ENCODE measurements at places on chromosomes 3 and 15.

GRCh38 chr3:14698601-14699244 is 23.8 kb downstream of the C3orf20 start:
- DNase-seq = no peak

DNA sequence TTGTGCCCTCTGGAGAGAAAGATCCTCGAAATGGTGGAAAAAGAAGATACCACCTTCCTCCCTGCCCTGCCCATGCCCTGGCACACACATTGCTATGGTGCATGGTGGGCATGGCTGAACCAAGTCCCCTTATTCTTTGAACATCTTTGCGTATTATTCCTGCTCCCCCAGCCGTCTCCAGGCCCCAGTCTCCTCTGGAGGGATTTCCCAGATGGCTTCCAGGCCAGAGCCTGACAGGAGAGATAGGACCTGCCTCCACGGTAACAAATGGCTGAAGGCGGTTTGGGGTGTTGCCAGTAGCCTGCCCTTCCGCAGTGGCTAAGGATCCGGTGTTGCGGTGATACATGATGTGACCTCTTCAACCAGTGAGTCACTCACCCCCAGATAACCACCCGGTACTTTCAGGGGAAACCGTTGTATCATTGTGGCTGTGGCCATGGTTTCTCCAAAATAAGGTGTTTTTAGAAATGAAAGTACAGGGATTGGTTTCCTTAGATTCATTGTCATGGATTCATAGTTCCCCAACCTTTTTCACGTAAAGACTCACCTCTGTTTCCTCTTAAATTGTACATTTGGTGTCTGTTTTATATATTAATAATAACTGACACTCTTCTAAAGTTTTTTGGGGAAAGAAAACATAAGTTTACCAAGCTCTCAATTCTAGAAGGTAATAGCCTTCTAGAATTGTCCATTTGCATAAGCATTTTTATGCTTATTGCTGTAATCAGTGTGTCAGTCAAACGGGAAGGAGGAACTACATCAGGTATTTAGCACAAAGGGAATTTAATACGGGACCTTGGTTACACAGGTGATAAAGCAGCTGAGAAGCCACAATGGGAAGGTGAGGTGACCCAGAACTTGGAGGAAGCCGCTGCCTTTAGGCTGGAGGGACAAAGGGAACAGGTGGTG is 25.9 kb downstream of the SMAD3 start:
- DNase-seq = peak; percentile 72

GRCh38 chr3:23797491-23797890 is 8.3 kb upstream of the UBE2E1 start:
- no peak for DNase-seq

DNA sequence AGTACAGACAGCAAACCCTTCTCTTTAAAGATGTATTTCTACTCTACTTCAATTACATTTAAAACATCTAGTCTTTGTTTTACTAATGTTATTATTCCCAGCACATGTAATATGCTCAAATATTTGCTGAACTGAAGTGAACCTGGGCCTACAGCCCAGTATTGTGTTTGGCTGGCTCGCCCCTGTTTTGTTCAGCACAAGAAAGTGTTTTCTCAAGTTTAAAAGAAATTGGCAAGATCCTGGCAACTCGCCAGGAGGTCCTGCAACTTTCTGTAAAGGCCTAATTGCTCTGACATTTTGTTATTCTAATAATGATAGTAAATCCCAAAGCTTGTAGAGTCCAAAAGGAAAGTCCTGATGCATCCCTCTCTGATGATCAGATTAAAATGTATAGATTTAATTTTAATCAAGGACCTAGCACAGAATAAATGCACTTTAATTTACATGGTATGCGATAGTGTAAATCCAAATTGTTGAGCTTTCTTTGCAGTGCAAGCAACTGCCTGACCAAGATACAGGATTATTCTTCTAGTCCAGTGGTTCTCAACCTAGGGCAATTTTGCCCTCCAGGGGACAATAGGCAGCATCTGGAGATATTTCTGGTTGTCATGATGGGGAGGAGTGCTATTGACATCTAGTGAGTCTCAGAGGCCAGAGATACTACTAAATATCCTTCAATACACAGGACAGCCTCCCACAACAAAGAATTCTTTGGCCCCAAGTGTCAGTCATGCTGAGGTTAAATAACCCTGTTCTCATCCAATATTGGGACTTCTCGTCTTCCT is 35.7 kb upstream of the TMOD3 start:
- DNase-seq = no peak

- DNase-seq = no peak
These were observed 346.2 kb downstream of the NTRK3 start for GRCh38 chr15:87910301-87910700.

- DNase-seq = no peak
These were observed 151.1 kb downstream of the NUP210 start for GRCh38 chr3:13268961-13269441.

Measured in effector memory CD8-positive, alpha-beta T cell (primary cell).